Putamen (tissue), 1 donor: ENCODE measurements at places on chromosomes 7 and 10.

DNA sequence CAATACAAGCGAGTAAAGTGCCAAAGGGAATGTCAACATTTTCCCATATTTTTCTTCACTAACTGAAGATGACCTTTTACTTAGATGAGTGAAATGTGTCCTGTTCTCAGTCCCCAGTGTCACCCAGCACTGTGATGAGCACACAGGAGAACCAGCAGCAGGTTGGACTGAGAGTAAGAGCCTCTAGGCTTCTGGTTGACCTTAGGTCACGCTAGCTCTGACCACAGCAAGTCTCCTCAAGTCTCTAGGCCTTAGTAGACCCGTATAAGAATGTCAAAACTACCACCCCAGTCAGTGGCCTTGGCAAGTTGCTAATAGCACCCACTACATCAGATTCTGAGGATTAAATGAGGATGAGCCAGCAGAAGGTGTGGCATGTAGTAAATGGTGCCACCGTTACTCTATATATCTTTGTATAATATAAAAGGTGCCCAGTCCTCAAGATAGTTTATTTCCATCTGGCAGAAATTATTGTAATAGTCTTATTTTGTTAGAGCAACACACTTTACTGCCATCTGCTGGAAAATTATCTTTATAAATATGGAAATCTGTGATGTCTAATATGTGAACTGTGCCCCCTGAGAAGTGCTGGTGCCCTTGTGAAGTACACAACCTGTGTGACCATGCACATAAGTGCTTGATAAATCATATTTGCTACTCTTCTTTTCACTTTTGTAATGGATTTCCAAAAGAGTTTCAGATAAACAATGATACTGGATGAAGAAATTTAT is 75.7 kb downstream of the SPAG6 start:
- DNase-seq, result no peak

DNA sequence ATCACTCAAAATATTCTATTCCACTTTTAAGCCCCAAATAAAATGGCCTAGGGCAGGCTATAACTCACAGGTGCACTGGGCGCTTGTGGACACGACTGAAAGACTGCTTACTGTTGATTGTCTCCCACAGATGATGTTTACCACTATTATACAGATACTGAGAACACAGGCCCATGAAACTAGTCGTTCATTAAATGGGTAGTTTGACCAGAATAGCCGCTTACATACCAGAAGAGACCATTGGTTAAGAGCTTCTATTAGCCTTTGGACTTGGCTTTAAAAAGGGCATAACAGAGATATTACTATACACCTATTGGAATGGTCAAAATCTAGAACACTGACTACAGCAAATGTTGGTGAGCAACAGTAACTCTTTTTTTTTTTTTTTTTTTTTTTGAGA is 4.3 kb downstream of the CCDC6 start:
- no peak for DNase-seq

- DNase-seq, result no peak
Measured at GRCh38 chr10:65275296-65275695, 1650.5 kb upstream of the LRRTM3 start.

- DNase-seq, result no peak
Measured at GRCh38 chr7:1385809-1386622, 73.3 kb downstream of the MICALL2 start.

DNA sequence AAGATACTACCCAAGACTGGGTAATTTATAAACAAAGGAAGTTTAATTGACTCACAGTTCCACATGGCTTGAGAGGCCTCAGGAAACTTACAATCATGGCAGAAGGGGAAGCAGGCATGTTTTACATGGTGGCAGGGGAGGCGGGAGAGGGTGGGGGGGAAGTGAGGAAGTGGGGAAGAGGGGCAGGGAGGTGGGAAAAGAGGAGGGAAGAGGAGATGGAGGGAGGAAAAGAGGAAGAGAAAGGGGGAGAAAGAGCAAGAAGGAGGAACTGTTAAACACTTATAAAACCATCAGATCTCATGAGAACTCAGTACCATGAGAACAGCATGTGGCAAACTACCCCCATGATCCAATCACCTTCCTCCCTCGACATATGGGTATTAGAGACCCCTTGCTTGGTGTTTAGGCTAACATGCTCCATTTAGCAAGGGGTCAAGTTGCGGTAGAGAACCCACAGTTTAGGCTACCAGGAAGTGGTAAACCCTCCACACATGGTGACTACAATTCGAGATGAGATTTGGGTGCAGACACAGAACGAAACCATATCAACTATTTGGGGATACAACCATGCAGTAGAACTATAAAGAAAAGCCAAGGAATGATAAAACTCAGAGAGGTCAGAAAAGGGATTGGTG is 3.5 kb upstream of the LMBR1 start:
- no peak for DNase-seq

DNA sequence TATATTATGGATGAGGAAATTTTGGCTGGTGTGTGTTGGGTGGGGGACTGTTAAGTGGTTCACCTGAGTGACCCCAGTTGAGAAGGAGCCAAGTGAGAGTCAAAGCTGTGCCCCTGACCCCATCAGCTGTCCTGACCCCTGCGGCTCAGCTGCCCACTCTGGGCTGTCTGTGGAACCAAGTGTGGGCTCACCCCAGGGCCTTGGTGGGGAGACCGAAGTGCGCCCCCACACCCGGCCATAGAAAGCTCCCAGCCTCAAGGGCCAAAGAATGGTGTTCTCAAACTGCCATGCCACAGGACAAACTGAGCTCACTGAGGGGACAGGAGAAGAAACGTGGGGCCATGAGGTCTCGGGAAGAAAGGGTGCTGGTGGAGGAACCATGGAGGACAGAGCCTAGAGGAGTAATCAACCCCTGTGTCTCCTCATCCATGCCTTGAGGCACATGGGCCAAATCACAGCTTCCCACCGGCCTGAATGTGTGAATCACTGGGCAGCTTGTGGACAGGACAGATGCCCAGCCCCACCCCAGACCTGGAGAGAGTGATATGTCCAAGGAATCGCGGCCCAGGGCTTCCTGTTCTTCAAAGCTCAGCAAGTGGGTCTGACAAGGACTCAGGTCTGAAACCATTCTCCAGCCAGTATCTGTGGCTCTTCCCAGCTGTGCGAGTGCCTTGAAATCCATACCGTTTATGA is 86.2 kb upstream of the CACUL1 start:
- DNase-seq, result no peak

DNA sequence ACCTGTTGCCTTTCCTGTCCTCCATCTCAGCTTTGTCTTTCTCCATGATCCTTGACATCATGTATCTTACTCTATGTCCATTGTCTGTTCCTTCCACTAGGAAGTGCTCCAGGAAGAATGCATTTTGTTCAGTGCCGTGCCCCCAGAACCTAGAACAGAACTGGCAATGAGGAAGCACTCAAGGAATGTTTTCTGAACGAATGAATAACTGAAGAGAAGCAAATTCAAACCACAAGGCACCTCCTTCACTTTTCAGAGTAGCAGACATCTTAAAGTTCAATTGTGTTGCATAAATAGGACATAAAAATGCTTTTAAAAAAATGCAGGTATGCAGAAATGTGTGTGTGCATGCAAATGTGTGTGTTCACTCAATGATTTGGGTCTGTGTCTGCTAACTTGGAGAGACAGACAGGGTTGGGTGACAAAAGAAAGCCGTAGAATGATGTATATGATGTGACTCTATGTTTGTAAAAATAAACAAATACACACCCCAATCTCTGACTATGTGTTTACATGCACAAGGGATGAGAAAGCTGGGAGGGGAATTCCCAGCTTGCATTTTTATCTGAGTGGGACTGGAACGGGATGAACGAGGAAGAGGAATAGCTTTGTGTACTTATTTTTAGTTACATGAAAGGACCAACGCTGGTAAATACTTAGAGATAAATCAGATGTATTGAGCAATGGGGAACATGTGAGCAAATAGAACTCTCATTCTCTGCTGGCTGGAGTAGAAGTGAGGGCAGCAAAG is 237.7 kb downstream of the FANK1 start:
- DNase-seq, result no peak
